ENCODE measurements at places on chromosomes 6 and 20.

DNA sequence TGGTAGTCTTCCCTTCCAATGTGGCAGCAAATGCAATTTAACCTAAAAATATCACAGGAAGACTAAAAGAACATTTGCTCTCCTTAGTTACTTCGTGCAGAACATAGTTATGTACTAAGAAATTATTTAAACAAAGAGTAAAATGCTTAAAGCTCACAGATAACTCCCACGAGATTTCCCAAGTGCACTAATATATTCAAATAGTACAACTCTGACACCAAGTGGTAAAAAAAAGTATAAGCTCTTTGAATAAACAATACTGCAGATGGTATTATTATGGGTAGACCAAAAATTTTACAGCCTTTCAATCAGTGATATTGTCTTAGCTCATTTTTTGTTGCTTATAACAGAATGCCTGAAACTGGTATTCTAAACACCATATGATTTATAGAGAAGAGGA, 52.8 kb upstream of the FILIP1 start:
- no peak for DNase-seq

- no peak for DNase-seq
Observed at GRCh38 chr6:85679445-85680123, 36.9 kb upstream of the SYNCRIP start.

- no peak for DNase-seq
Observed at GRCh38 chr20:64083378-64083803, 807 bp downstream of the LKAAEAR1 start.

- no peak for DNase-seq
Observed at GRCh38 chr6:18049646-18050045, 62.2 kb upstream of the KIF13A start.
